ENCODE measurements at places on chromosomes 6 and 20. TPM values are rescaled to one million over a fixed set of nuclear protein-coding genes. Genes with fewer than 3 reads are reported as not detected.
A peak's percentile ranks its signal among the peaks of the same experiment; 100 is the strongest.

GRCh38 chr6:10837009-10837621 lies 1.2 kb downstream of the MAK start:
- DNase-seq: peak; percentile 61

- peak; percentile 21 for DNase-seq
Measured at GRCh38 chr20:61979701-61980635, 85.7 kb downstream of the TAF4 start.

DNA sequence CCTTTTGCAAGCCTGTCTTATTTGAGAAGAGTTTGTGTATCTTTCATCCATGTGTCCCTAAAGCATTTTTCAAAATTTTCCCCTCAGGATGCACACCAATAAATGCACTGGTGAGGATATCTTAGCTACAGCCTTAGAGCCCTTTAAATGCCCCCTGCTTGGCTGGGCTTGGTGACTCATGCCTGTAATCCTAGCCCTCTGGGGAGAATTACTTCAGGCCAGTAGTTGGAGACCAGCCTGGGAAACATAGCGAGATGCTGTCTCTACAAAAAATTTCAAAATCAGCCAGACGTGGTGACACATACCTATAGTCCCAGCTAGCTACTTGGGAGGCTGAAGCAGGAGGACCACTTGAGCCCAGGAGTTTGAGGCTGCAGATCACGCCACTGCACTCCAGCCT lies 33.8 kb upstream of the PLCB4 start:
- no peak for DNase-seq

DNA sequence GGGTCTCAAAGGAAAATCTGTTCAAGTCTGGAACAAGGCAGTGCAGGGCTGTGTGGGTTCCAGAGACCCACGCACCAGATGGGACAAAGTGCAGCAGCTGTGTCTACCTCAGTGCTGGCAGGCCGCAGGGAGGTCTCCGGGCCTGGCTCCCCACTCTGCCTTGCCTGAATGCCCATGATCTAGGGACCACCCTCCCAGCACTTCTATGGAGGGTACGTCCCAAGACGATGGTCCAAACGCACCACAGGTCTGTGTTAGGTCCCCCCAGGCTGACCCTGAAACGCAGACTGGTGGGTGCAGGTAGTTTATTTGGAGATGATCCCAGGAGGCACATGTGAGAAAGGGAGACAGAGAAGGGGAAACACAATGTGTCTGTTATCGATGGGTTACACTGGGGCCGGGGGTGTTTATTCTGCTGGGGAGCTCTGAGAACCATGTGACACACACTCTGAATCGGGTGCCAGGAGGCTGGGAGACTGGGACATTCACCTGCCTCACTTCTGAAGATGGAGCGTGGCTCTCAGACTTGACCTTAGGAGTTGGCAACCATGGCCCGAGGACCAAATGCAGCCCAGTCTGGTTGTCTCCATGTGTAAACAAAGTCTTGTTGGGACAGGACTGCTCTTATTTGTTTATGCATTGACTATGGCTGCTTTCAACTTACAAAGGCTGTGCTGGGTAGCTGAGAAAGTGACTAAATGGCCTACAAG lies 21.7 kb downstream of the CST9L start:
- no peak for DNase-seq

GRCh38 chr6:112298816-112299281 lies 44.5 kb upstream of the LAMA4 start:
- no peak for DNase-seq

Gene CAGE1
- not detected for total RNA-seq

DNA sequence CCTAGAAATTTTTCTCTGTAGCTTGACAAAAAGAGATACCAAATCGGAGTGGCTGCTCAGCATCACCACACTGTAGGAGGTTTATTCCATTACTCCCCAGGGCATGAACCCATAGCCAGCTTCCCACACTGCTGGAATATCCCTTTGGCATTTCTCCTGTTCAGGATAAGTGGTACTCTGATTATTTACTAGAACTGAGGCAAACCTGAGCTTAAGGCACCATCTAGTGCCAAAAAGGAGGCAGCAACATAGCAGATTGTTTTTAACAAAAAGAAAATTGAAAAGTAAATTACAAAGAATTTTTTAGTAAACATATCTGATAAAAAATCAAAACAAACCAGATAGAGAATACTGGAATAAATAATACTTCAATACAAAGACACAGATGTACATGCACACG lies 181.7 kb downstream of the WDR27 start:
- no peak for DNase-seq

Gene ECHDC1
- 41.8 TPM for total RNA-seq

DNA sequence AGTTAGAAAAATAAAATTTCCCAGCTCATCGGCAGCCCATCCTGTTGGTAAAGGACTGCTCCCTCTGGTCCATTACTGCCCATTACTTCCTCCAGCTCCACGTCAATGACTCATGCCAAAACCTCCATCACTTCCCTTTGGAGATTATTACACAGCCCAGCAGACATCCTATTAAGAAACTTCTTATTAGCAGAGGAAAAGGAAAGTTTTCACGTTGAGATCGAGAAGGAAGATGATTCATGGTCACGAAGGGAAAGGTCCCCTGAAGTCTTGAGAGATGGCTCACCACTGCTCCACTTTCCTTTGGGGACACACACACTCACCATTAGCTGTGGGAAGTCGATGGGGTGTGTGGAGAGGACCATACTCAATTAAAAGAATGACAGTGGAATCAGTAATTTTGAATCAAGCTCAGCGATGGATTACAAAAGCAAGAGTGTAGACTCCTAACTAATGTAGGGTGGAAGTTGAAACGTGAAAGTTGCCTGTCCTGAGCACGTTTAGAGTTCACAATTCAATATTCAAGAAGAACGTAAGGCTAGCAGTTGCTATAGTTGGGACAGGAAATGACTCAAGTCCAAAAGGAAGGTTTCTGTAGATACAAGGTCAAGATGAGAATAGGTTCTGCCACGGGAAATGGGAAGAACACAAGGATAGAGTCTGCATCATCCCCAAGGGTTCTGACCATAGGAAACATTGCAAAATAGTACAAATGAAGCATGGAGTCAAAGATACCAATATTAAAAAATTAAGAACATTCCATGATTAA lies 21.6 kb downstream of the SASH1 start:
- no peak for DNase-seq

Gene FGD2
- total RNA-seq: 5.7 TPM

Gene TMEM200A
- not detected for total RNA-seq

DNA sequence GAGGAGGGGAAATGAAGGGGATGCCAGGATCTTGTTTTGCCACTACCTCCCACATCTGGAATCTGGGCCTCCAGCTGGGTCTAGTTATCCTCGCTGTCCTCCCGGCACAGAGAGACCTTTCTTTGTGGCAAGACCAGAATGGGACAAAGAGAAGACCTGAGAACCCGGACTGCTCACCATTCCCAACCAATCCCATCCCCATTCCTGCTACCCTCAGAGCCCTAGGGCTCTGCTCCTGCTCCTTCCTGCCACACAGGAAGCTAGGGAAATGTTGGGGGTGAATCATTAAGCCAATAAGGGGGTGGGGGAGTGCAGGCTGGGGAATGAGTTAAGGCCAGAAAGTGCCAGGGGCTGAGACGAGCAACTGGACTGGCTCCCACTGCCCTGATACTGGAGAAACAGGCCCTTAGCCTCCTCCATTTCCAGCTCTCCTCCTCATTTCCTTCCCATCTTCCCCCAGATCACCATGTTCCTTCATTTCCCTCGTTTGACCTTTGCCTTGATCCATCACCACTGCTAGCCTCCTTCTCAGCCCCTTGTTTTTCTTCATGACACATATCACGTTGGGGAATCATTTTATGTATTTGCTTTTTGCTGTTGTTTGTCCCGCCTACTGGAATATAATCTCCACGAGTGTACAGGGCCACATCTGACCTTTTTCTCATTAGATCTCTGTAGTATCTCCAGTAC lies 4.6 kb upstream of the IER3 start:
- DNase-seq: no peak

GRCh38 chr6:46983007-46983411 lies 59.1 kb downstream of the ADGRF1 start:
- no peak for DNase-seq

DNA sequence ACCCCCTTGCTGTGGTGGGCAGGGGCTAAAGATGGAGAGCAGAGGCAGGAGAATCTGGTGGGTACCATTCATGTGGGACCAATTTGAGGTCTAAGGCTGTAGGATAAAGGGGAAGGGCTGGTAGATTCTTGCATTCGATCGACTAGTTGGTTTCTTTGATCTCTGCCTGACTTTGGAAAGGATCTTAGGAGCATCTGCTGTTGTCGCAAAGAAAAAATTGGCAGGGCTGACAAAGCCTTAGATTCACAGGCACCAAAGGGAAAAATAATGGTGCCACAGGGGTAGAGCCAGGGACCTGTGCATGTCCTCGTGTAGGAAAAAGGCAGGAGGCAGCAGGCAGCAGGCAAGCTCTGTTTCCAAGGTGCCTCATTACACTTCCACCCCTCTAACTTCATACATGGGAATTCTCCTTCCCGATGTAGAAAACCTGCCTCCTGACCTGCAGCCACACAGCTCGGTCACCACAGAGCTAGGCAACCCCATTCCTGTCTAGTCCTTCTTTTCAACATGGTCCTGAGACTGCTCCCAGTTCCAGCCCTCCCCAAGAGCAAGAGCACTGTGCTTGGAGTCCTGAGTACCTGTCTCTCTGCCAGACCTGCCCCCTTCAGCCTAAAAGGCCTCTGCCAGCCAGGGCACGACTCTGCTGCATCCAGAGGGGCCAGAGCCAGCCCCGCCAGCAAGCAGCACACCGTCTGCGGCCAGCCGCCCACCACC lies 71.9 kb downstream of the FGD2 start:
- no peak for DNase-seq

Gene ANKEF1
- 0.73 TPM for total RNA-seq

DNA sequence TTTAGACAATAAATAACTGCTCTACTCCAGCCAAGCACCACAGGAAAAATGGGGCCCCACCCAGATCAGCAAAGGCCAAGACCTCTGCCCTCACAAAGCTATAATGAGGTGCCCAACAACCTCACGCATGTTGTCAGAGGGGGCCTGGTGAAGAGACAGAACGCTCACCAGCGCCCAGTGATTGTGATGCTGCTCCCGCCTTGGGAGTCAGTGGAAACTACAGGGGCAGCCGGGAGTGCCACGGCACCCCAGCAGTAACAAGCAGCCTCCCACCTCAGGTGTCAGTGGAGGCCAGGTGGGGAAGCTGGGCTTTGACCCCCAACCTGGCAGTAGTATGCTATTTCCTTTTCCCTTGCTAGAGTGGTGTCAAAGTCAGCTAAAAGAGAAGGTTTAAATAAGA lies 47.4 kb downstream of the TCP11 start:
- DNase-seq: no peak

DNA sequence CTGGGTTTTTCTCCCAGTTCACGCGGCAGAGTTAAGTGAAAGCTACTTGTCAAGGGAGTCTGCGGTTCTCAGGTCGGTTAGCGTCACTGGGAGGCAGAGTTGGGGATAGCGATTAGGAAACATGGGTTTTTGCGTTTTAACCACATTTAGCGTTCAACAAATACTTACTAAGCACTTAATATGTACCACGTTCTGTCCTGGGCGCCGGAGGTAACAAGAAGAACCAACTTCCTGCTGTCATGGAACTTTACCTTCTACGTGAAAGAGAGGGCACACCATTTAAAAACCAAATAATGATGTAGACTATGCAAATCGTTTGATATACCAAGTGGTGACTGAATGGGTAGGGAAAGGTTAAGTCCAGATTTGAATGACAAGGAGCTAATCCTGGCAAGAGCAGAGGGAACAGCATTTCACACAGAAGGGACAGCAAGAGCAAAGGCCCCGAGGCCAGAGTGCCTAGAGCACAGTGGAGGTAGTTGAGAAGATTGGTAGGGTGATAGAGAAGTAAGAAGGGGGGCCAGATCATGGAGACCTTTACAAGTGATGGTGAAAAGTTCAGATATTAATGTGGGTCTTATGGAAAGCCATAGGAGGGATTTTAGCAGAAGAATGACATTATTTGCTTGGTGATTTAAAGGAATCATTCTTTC lies 744 bp downstream of the RIOK1 start:
- DNase-seq: no peak
